ENCODE measurements at places on chromosomes 1 and 21. TPM values are rescaled to one million over a fixed set of nuclear protein-coding genes. Genes with fewer than 3 reads are reported as not detected.

DNA sequence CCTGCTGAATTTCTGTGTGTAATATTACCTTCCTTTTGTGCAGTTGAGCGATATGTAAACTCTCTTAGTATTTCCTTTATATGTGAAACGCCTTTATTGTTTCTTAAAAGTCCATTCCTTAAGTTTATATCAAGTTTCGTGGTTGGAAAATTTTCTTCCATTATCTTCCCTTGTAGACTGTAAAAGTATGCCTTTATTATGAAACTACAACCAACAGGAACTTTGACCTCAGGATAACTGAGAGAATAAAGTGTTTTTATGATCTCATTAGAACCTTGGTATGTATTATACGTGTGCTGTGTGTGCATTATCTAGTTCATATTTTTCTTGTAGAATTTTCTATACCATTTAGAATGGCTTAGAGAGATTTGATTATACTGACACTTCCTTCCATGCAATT is 3.1 kb upstream of the CDC14A start:
- no peak for DNase-seq
- H3K36me3 ChIP-seq = no peaks in the 10 kb centered on the region
- H3K4me3 ChIP-seq = no peak overlapping the region
- H3K27ac ChIP-seq = no peak overlapping the region
- peaks cover 14% of the 10 kb centered on the region for H3K4me1 ChIP-seq

DNA sequence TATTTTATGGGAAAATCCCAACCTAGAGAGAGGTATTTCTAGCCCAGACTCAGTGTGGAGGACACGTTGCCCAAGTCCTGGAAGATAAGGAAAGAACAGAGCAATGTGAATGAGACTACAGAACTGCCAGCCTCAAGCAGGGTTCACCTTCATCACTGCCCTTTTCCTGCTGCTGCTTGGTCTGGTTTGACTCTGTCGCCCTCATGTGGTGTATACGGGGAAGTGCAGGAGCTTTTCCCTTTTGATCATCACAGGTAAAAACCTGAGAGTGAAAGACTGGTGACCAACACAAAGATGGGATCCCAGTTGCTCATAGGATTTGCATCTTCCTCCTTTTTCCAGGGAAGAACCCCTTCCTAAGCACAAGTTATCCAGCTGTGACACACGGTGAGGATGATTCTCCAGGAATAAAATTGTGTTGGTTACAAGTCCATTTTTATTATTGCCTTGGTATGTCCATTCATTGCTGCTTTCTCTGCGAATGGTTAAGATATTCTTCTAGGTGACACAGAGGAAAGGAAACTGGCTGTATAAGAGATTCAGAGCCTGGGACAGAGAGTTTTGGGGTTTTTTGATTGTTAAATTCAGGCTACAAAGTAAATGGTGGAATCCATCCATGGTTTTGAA is 89.5 kb upstream of the CD53 start:
- no peak overlapping the region for H3K27ac ChIP-seq
- no peak overlapping the region for H3K4me3 ChIP-seq
- peaks cover 10% of the 10 kb centered on the region for H3K4me1 ChIP-seq
- H3K27me3 ChIP-seq = no peaks in the 10 kb centered on the region

- no peaks in the 10 kb centered on the region for H3K27me3 ChIP-seq
- H3K36me3 ChIP-seq = no peaks in the 10 kb centered on the region
- H3K4me1 ChIP-seq = no peaks in the 10 kb centered on the region
- H3K4me3 ChIP-seq = no peak overlapping the region
These were observed 26.4 kb upstream of the FAM78B start for GRCh38 chr1:166193057-166193698.

DNA sequence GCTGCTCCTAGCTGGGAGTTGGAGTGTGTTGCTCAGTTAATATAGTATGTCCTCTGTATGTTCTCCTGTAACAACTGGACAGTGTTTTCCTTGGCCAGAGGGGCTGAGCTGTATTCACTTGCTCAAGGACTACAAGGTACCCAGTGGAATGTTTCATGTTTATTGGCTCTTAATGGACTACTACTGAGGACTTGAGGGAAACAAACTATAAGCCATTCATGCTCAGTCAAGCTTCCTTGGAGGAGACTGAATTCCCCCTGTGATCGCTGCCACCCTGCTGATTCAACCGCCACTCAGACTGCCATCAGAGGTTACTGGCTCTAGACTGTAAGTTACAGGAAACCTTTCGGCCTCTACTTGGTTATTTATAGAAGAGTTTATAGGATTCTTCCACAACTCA is 166.6 kb downstream of the ZC3H11B start:
- H3K4me1 ChIP-seq = no peaks in the 10 kb centered on the region
- no peaks in the 10 kb centered on the region for H3K36me3 ChIP-seq
- H3K27me3 ChIP-seq = no peaks in the 10 kb centered on the region
- H3K4me3 ChIP-seq = no peak overlapping the region
- DNase-seq = no peak

GRCh38 chr21:42003051-42003461 is 7.1 kb downstream of the ZBTB21 start:
- H3K27ac ChIP-seq = peak overlapping the region; percentile 80
- DNase-seq = no peak
- H3K4me1 ChIP-seq = peaks cover 25% of the 10 kb centered on the region
- no peaks in the 10 kb centered on the region for H3K27me3 ChIP-seq
- peaks cover 6% of the 10 kb centered on the region for H3K36me3 ChIP-seq

- no peak overlapping the region for H3K4me3 ChIP-seq
- no peaks in the 10 kb centered on the region for H3K27me3 ChIP-seq
- H3K36me3 ChIP-seq = no peaks in the 10 kb centered on the region
- no peak for DNase-seq
- H3K27ac ChIP-seq = no peak overlapping the region
- H3K4me1 ChIP-seq = peaks cover under 1% of the 10 kb centered on the region
These were observed 62.9 kb upstream of the LRRC7 start for GRCh38 chr1:69504730-69505252.

The DHRS3 gene
- polyA plus RNA-seq = 14.1 TPM

The FCRL5 gene
- 0.03 TPM for polyA plus RNA-seq

DNA sequence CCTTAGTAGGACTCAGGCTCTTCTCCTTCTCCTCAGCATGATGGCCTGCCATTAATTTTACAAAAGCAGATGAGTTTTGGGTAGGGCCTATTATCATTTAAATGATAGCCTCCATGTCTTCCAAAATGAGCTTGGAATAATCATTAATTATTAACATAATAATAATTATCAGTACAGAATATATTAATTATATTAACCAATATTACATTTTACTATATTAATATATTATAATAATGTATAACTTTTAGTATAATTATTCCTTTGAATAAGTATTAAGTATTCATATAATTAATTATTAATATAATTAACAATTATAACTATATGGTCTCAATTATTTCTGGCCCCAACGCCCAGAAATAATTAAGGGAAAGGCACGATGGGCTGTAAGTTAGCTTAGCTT is 318.6 kb upstream of the ADGRL4 start:
- DNase-seq = no peak
- no peak overlapping the region for H3K4me3 ChIP-seq
- H3K4me1 ChIP-seq = peaks cover 7% of the 10 kb centered on the region
- no peak overlapping the region for H3K27ac ChIP-seq

DNA sequence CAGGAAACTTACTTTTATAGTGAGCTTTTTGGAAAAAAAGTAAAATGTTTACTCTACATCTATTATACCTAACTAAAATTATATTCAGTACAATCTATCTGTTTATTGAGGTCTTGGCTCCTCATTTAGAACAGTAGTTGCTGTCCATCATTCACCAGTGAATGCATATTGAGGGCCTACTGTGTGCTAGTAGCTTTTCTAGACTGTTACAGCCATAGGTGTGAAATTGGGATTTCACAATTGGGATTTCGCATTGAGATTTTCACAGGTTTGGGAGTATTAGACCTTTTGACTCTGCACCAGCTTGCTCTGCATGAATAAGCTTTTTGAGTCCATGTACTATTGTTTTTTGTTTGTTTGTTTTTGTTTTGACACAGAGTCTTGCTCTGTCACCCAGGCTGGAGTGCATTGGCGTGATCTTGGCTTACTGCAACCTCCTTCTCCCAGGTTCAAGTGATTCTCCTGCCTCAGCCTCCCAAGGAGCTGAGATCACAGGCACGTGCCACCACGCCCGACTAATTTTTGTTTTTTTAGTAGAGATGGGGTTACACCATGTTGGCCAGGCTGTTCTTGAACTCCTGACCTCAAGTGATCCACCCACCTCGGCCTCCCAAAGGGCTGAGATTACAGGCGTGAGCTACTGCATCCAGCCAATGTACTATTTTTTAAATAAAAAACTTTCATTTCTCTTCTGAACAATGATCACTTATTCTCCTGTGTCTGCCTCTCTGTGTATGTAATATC is 47.2 kb upstream of the ERRFI1 start:
- H3K36me3 ChIP-seq = no peaks in the 10 kb centered on the region
- no peaks in the 10 kb centered on the region for H3K27me3 ChIP-seq
- H3K4me3 ChIP-seq = no peak overlapping the region

GRCh38 chr1:184973272-184974055 is 844 bp downstream of the NIBAN1 start:
- H3K4me1 ChIP-seq = peaks cover 33% of the 10 kb centered on the region
- no peak for DNase-seq
- peak overlapping the region; percentile 52 for H3K4me3 ChIP-seq

Measured in keratinocyte (primary cell).